ENCODE measurements at places on chromosomes 2 and 18. TPM values are rescaled to one million over a fixed set of nuclear protein-coding genes. Genes with fewer than 3 reads are reported as not detected.

The KHK gene
- total RNA-seq, result 9.3 TPM

The CCDC68 gene
- total RNA-seq, result 8.1 TPM

The CPLX4 gene
- total RNA-seq, result not detected

The GLI2 gene
- 16.2 TPM for total RNA-seq

The CABLES1 gene
- total RNA-seq, result 39.3 TPM

The ALPP gene
- not detected for total RNA-seq

The LONRF2 gene
- total RNA-seq, result 9.6 TPM

- peaks cover 27% of the 10 kb centered on the region for H3K4me1 ChIP-seq
- no peak for DNase-seq
- no peak overlapping the region for H3K27ac ChIP-seq
- H3K27me3 ChIP-seq, result no peaks in the 10 kb centered on the region
- H3K4me3 ChIP-seq, result no peak overlapping the region
- H3K36me3 ChIP-seq, result no peaks in the 10 kb centered on the region
These were observed 1.7 kb upstream of the ESCO1 start for GRCh38 chr18:21602299-21602587.

DNA sequence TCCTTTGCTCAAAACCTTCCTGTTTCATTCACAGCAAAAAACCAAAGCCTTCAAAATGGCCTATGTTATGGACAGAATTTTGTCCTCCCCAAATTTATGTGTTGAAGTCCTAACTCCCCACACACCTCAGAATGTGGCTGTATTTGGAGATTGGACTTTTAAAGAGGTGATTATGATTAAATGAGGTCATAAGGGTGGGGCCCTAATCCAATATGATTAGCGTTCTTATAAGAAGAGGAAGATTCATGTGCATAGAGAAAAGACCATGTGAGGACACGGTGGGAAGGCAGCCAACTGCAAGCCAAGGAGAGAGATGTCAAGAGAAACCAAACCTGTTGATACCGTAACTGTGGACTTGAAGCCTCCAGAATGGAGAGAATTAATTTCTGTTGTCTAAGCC lies 4.6 kb upstream of the ZNF638 start:
- no peak for DNase-seq
- no peaks in the 10 kb centered on the region for H3K36me3 ChIP-seq
- H3K4me3 ChIP-seq, result no peak overlapping the region
- H3K4me1 ChIP-seq, result peaks cover 4% of the 10 kb centered on the region

DNA sequence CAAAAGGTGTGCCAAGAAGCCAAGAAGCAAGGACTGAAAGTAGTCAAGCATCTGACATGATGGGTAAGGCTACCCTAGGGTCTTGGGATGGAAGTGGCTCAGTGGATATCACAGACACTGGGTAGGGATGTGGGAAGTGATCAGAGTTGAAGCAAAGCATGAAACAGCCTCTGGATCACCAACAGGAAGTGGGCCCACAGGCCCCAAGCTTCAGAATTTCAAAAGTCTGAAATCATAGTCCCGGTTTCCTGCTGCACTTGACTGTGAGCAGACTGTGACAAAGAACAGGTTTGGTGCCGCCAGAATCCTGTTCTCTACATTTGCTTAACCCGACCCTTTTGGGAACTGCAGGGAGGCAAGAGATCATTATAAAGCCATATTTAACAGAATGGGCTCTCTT lies 57.4 kb downstream of the SP100 start:
- H3K4me1 ChIP-seq, result no peaks in the 10 kb centered on the region
- no peaks in the 10 kb centered on the region for H3K27me3 ChIP-seq
- H3K36me3 ChIP-seq, result no peaks in the 10 kb centered on the region
- H3K4me3 ChIP-seq, result no peak overlapping the region
- H3K27ac ChIP-seq, result no peak overlapping the region

DNA sequence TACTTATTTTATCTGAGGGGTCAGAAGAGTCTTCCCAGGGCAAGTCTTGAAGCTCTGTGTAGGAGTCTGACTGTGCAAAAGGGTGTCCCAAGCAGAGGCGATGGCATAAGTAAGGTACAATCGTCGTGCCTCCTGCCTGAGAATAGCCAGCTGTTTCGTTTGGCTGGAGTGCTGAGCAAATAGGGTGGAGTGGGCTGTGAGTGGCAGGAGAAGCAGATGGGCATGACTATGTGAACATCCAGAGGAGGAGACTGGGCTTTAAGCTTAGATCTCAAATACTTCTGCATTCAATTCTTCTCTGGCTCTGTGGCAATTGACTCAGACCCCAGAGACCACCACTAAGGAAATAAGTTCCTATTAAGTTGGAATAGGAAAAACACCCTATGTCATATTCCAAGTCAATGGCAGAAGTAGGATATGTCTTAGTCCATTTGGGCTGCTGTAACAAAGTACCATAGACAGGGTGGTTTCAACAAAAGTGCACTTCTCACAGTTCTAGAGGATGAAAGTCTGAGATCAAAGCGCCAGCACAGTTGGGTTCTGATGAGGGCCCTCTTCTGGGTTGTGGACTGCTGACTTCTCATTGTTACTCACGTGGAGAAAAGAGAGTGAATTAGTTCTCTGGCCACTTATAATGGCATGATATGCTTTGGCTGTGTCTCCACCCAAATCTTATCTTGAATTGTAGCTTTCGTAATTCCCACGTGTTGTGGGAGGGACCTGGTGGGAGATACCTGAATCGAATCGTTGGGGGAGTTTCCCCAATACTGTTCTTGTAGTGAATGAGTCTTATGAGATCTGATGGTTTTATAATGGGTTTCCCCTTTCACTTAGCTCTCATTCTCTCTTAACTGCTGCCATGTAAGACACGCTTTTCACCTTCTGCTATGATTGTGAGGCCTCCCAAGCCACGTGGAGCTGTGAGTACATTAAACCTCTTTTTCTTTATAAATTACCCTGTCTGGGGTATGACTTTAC lies 120.2 kb downstream of the LPIN1 start:
- peaks cover 10% of the 10 kb centered on the region for H3K4me1 ChIP-seq
- DNase-seq, result peak; percentile 80
- no peak overlapping the region for H3K4me3 ChIP-seq
- no peak overlapping the region for H3K27ac ChIP-seq
- H3K27me3 ChIP-seq, result no peaks in the 10 kb centered on the region

- H3K27me3 ChIP-seq, result no peaks in the 10 kb centered on the region
- no peaks in the 10 kb centered on the region for H3K4me1 ChIP-seq
- peak; percentile 25 for DNase-seq
These were observed 282.1 kb upstream of the EPAS1 start for GRCh38 chr2:46014911-46015654.

- no peak overlapping the region for H3K4me3 ChIP-seq
- no peak for DNase-seq
- no peaks in the 10 kb centered on the region for H3K36me3 ChIP-seq
- H3K4me1 ChIP-seq, result peaks cover 26% of the 10 kb centered on the region
- H3K27me3 ChIP-seq, result peaks cover 14% of the 10 kb centered on the region
These were observed 1.6 kb downstream of the CELF4 start for GRCh38 chr18:37563931-37564392.

DNA sequence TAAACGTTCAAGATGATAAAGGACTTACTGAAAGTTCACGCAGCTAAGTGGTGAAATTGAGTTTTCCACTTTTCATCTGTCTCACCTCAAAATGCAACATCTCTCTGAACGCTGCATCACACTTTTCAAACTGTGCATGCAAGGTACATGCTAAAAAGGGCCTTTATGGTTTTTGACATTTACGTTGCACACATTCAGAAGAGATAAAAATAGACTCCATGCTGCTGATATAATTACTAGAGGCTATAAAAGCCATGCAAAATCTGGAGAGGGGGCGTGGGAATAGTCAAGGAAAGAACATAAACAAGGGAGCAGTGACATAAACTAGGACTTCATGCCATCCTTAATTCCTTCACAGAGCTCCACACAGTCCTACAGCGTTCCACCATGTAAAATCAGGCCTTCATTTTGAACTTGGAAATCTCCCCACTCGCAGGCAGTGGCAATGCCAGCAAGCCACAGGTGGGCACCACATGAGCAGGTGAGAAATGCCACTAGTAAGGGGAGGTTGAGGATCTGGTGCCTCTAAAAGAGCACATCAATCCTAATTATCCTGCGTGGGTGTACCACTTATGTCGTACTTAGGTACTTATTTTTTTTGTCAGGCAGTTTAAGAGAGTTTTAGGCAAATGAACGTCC lies 71.4 kb downstream of the ZEB2 start:
- no peaks in the 10 kb centered on the region for H3K27me3 ChIP-seq
- no peaks in the 10 kb centered on the region for H3K36me3 ChIP-seq
- H3K4me1 ChIP-seq, result peaks cover 78% of the 10 kb centered on the region
- H3K27ac ChIP-seq, result peak overlapping the region; percentile 65
- no peak for DNase-seq
- H3K4me3 ChIP-seq, result no peak overlapping the region

- H3K27me3 ChIP-seq, result no peaks in the 10 kb centered on the region
- H3K27ac ChIP-seq, result no peak overlapping the region
- H3K4me1 ChIP-seq, result no peaks in the 10 kb centered on the region
- no peaks in the 10 kb centered on the region for H3K36me3 ChIP-seq
- H3K4me3 ChIP-seq, result no peak overlapping the region
- no peak for DNase-seq
These were observed 385.0 kb downstream of the EIPR1 start for GRCh38 chr2:2992634-2993033.

GRCh38 chr2:119446037-119446436 lies 14.4 kb downstream of the TMEM37 start:
- no peaks in the 10 kb centered on the region for H3K36me3 ChIP-seq
- no peak overlapping the region for H3K27ac ChIP-seq
- H3K27me3 ChIP-seq, result no peaks in the 10 kb centered on the region
- no peak for DNase-seq
- H3K4me1 ChIP-seq, result no peaks in the 10 kb centered on the region
- H3K4me3 ChIP-seq, result no peak overlapping the region

DNA sequence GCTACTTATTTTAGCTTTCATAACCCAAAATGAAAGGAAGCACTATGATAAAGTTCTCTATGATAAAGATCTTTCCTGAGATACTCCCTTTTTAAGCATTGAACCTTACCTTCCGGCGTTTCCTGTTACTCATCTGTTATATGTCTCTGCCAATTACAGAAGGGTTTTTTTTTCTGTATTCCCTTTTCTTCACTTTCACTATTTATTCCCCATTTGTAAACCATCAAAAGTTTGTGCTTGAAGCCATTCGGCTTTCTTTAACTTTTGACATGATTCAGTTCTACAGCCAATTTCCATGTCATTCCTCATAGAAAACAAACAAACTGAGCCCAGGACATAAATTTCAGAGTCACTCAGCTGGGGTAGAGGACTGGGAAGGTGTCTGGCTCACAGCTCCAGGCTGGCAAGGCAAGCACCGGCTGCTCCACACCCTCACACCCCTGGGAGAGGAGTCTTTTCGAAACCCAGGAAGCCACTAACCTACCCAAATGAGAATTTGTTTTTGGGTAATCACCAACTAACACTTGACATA lies 429.4 kb upstream of the TRIB2 start:
- no peak overlapping the region for H3K4me3 ChIP-seq
- no peak for DNase-seq
- H3K27ac ChIP-seq, result no peak overlapping the region
- peaks cover 18% of the 10 kb centered on the region for H3K4me1 ChIP-seq
- H3K27me3 ChIP-seq, result no peaks in the 10 kb centered on the region

- H3K27ac ChIP-seq, result peak overlapping the region; percentile 90
- H3K27me3 ChIP-seq, result no peaks in the 10 kb centered on the region
- H3K4me3 ChIP-seq, result peak overlapping the region; percentile 98
- H3K4me1 ChIP-seq, result peaks cover 48% of the 10 kb centered on the region
- DNase-seq, result no peak
- H3K36me3 ChIP-seq, result no peaks in the 10 kb centered on the region
These were observed 1.1 kb downstream of the MEMO1 start for GRCh38 chr2:32009516-32010256.

DNA sequence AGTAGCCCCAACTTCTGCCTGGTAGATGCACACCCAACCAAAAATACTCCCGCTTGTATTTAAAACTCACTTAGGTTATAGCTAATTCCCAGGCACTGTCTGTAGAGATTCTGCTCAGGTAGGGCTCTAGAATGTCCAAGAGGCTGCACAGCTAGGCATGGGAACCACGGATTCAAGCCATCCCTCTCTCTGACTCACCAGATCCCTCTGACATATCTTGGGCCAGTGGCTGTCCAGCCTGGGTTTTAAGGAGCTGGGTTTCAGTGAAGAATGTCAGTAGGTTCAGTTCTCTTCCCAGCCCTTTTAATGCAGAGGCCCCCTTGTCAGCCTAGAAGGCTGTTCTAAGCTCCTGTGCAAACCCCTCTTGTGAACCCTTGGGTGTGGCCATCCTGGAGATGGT lies 15.9 kb upstream of the IL1R1 start:
- H3K4me1 ChIP-seq, result peaks cover 18% of the 10 kb centered on the region
- H3K27ac ChIP-seq, result no peak overlapping the region
- H3K27me3 ChIP-seq, result no peaks in the 10 kb centered on the region
- H3K4me3 ChIP-seq, result no peak overlapping the region
- no peaks in the 10 kb centered on the region for H3K36me3 ChIP-seq
- DNase-seq, result no peak

- no peaks in the 10 kb centered on the region for H3K36me3 ChIP-seq
- peaks cover 7% of the 10 kb centered on the region for H3K4me1 ChIP-seq
These were observed 51.6 kb downstream of the REL start for GRCh38 chr2:60932954-60933353.

DNA sequence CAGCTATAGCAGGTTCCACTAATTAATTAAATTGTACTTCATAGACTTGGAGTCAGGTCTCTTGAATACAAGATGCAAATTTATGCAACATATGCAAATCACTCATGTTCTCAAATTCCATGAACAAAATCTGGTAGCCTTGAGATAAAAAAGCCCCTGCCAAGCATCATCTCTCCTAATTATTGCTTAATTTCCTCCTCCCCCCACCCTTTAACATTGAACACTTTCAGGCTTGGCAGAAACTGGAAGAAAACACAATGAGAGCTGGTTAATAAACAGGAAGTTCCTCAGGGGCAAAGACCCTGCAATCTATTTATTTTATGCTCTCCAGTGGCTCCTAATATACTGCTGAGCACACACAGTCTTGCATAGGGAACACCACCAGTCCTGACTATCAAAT lies 35.6 kb upstream of the ACVR1 start:
- H3K4me3 ChIP-seq, result no peak overlapping the region
- no peaks in the 10 kb centered on the region for H3K27me3 ChIP-seq
- no peaks in the 10 kb centered on the region for H3K36me3 ChIP-seq
- H3K27ac ChIP-seq, result no peak overlapping the region
- H3K4me1 ChIP-seq, result no peaks in the 10 kb centered on the region

Data from vagina (tissue), 2 donors.